ENCODE measurements at places on chromosomes 16 and 17.

DNA sequence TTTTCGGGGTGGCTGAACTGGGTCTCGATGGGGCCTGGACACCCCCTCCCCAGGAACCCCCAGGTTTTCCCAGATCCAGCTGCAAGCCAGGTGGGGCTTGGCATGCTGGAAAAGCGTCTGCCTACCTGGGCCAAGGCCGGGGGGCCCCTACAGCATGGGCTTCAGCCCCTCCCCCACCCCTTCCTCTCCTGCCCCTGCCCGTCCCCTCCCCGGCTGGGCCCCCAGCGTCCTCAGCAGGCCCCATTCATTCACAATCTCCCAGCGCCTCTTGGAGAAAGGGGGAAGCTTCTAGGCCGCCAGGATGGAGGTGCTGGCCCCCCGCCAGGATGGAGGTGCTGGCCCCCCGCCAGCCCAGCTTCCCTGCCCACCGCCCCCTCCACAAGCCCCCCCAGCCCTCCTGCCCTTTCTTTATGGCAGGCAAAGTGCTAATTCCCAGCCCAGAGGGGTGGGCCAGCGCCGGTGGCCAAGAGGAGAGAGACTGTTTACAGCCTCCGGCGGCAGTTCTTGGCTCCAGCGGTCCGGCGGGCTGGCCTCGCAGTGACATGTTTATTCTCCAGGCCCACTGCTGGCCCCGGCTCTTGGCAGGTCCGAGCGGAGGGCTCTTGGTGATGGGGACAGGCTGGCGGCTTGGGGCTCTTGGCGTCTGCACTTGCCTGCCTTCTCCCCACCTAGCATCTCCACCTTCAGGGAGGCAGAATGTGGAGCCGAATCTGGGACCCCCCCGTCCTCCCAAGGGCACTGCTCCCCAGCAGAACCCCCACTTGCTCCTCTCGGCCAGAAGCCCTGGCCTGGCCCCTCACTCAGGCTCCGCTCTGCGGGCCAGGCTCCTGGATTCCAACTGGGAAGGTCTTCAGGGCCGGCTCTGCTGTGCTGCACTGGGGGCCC, 94.4 kb upstream of the CIBAR2 start:
- DNase-seq, result no peak

- no peak for DNase-seq
These were observed 484 bp downstream of the FZD2 start for GRCh38 chr17:44557651-44558285.

- no peak for DNase-seq
These were observed 51.0 kb downstream of the VAC14 start for GRCh38 chr16:70749681-70750601.

DNA sequence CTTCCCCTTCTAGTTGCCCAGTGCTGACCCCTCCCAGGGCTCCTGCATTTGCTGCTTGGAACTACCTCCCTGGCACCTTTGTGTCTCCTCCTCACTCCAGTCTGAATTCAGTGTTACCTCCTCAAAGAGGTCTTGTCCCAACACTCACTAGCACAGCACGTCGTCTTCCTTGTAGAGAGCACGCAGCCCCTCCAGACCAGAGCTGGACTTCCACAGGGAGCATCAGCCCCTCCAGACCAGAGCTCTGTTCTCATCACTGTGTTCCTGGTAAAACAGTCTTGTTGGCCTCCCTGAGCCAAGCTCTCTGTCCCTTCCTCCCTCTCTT, 27.8 kb upstream of the MGAT5B start:
- DNase-seq, result no peak

GRCh38 chr16:89422905-89423630, 67.3 kb downstream of the ANKRD11 start:
- DNase-seq, result peak; percentile 48

Data from non-pigmented ciliary epithelial cell (primary cell).